ENCODE measurements at places on chromosomes 5 and 9.

GRCh38 chr9:18014556-18014955, 435.7 kb downstream of the SH3GL2 start:
- peak; percentile 3 for DNase-seq

DNA sequence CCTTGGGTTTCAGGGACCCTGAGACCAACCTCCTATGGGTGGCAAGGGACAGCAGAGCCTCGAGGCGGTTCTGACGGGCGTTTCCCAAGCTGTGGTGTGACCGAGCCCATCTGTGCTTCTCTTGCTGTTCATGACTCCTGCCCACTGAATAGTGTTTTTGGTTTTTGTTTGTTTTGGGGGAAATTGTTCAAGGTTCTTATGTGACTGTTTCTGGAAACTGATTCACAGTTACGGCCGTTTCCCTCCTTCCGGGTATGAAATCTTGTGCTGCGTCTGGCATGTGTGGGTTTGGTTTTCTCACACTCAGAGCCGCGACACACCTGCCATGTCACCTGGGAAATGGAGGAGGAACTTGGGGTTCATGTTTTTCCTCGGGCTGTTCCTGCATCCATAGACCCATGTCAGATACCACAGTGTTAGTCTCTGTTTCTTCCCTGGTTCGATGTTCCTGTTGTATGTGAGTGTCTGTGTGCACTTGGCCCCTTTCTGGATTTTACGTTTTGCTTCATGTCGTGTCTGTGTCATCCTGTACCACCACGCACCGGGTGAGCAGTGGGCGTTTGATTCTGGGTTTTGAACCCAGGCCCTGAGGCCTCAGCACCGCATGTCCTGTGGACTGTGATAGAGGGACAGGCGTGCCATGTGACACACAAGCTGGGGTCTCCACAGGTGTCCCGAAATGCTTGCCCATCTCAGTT, 28.8 kb downstream of the FBXW5 start:
- DNase-seq: no peak

DNA sequence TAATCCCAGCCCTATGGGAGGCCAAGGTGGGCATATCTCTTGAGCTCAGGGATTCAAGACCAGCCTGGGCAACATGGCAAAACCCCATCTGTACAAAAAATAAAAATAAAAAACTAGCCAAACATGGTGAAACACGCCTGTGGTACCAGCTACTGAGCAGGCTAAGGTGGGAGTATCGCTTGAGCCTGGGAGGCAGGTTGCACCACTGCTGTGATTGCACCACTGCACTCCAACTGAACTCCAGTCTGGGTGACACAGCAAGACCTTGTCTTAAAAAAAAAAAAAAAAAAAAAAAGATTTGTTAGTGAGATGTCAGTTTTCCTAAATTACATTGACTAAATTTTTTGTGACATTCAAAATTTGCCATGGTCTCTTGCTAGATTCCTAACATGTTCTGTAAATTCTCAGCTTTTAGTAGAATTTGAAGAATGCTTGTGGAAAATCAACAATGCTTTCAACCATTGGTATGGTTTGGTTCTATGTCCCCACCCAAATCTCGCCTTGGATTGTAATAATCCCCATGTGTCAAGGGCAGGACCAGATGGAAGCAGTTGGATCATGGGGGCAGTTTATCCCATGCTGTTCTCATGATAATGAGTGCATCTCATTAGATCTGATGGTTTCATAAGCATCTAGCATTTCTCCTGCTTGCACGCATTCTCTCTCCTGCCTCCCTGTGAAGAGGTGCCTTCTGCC, 236.1 kb downstream of the ARRDC3 start:
- no peak for DNase-seq

- no peak for DNase-seq
Observed at GRCh38 chr5:8333485-8333884, 464.5 kb downstream of the MTRR start.

GRCh38 chr5:2847608-2848007, 96.1 kb upstream of the IRX2 start:
- no peak for DNase-seq

GRCh38 chr5:673831-674629, 19.1 kb downstream of the TPPP start:
- no peak for DNase-seq

DNA sequence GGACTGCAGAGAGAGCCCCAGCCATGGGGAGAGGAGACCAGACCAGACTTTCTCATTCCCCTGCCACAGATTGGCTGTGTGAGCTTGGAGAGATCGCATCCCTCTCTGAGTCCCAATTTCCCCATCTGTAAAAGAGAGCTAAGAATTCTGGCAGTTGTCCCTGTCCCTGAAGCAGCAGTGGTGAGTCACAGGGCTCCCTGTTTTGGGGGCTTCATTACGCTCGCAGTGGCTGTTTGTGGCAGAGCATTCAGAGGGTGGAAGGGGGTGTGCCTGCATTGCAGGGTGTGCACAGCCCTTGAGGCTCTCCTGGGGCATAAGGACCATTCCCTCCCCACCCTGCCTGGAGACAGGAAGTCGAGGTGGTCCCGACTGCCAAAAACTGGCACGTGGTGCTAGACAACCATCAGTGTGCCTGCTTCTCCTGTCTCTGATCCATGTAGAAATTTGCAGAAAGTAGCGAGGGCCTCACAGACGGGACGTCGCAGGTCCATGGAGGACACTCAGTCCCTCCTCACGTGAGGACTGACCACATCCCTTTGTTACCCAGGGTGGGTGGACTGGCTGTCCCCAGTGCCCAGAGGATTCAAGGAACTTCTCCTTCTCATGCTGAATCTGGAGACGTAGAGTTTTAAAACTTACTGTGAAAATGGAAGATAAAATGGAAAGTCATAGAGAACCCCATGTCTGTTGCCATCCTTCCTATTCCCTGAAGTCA, 35.3 kb downstream of the HRH2 start:
- no peak for DNase-seq

GRCh38 chr5:56565644-56566043, 249.7 kb upstream of the MAP3K1 start:
- no peak for DNase-seq

- DNase-seq: no peak
Observed at GRCh38 chr9:100401042-100401441, 25.9 kb upstream of the MSANTD3 start.

DNA sequence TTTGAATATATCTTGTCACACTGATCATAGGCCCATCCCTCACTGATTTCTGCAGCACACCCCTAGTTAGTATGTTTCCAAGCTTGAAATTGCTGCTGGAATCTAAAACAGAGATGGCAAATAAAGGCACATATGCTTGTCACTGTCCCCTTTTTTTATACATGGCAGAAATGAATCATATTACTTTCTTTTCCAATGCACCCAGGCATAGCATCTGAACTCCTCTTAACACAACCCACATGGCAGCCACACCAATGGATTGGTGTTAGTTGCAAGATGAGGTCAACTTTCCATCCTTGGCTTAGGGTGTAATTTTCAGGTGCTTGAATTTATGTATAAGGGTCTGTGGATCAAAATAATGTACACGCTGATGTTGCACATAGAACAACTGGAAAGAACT, 473.8 kb upstream of the ZNF608 start:
- no peak for DNase-seq

GRCh38 chr5:94345257-94345656, 273.1 kb downstream of the KIAA0825 start:
- no peak for DNase-seq

DNA sequence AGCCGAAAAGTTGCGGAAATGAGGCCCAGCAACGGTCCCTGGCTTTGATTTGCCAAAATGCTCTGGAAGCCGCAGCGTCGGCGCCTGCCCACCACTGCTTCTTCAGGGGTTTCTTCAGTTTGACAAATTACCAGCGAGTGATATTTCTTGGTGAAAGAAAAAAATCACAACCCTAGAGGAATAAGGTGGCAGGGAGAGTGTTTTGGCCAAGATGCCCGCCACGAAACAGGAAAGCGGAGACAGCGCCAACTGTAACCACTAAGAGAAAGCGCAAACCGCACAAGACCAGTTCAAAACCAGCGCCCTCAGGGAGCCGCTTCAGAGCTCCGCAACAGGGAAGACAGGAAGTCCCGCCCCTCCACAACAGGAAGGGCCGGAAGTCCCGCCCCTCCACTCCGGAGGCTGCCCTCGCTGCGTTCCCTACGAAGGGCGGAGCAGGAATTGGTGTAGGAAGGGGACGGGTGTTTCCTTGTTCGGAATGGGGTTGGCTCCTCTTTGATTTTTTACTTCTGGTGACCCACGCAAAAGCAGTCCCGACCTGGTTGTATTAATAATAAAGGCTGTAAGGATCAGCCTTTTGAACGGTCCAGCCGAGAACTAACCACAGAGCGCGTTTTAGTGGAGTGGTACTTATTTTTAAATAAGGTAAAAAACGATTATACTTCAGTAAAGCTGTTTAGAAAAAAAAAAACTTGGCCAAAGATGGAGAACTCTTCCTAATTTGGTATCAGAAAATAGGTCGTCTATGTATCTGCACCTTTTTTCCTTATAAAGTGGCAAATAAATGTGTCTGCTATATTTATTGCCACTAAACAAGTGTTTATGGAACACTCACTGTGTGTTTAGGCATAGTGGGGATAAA, at the start of gene C5orf34:
C5orf34 (minus strand) TSS at position 333 of the 862 bp plus-strand sequence. CDS start 5,809 bp downstream, outside the sequence.
- peak; percentile 97 for DNase-seq
